ENCODE measurements at places on chromosomes 12 and 14. TPM values are rescaled to one million over a fixed set of nuclear protein-coding genes. Genes with fewer than 3 reads are reported as not detected.

The GRIP1 gene
- total RNA-seq: 8.4 TPM

The NPFF gene
- total RNA-seq: not detected

The TSPAN19 gene
- total RNA-seq: not detected

- peak within 1 kb of the TSS; percentile 98 for H3K4me3 ChIP-seq
- no peaks in the 10 kb centered on the region for H3K27me3 ChIP-seq
- H3K27ac ChIP-seq: peak within 1 kb of the TSS; percentile 65
- H3K4me1 ChIP-seq: peaks cover 18% of the 10 kb centered on the region
- peaks cover 37% of the 10 kb centered on the region for H3K36me3 ChIP-seq
Measured at GRCh38 chr14:22766457-22767322, at the start of gene OXA1L. TSS of gene OXA1L (plus strand) at chr14:22766688. CDS start at chr14:22766702, 14 bp downstream.

- H3K4me1 ChIP-seq: peaks cover 20% of the 10 kb centered on the region
- peak; percentile 15 for DNase-seq
- H3K4me3 ChIP-seq: peak overlapping the region; percentile 84
- peak overlapping the region; percentile 51 for H3K27ac ChIP-seq
Measured at GRCh38 chr14:63727231-63727735, 582 bp downstream of the SGPP1 start.

DNA sequence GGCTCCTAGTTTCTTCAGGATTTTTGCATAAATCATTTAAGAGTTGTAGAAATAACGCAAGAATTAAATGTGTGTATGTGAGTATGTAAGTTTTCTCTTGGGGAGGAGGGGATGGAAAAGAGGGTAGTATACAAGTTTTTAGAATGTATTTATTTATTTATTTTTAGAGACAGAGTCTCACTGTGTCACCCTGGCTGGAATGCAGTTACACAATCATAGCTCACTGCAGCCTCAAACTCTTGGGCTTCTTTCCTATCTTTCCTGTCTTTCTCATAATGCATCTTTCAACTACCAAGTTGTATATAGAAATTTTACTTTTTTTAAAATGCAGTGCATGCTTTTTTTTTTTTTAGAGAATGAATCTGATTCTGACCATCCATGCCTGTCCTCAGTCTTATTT lies 269.0 kb upstream of the GARIN2 start:
- H3K4me3 ChIP-seq: no peak overlapping the region
- no peaks in the 10 kb centered on the region for H3K4me1 ChIP-seq
- H3K27me3 ChIP-seq: no peaks in the 10 kb centered on the region
- H3K27ac ChIP-seq: no peak overlapping the region
- H3K36me3 ChIP-seq: 0 out of 2 replicates have a peak, but pooled peaks cover 4% of the 10 kb centered on the region
- no peak for DNase-seq

DNA sequence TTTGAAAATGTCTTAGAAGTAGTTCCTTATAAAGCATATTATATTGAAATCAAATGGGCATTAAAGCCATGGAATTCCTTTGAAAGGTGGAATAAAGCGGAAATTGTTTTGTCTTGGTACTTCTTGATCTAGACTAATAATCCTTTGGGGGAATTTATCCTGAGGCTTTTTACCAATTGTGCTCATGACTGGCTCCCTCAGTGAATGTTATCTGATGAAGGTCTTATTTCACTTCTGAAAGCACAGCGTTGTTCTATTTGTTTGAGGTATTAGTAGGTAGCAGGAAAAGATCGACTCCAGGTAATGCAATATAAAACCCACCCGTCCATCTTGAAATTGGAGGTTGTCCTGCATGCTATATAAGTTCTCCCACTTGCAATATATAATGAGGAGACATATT lies 64.8 kb downstream of the PPFIBP1 start:
- H3K36me3 ChIP-seq: peaks cover 7% of the 10 kb centered on the region
- peak; percentile 74 for DNase-seq
- H3K27ac ChIP-seq: peak overlapping the region; percentile 59
- peaks cover 47% of the 10 kb centered on the region for H3K4me1 ChIP-seq
- peak overlapping the region; percentile 4 for H3K4me3 ChIP-seq
- H3K27me3 ChIP-seq: no peaks in the 10 kb centered on the region

- no peak for DNase-seq
- no peaks in the 10 kb centered on the region for H3K4me1 ChIP-seq
- H3K4me3 ChIP-seq: no peak overlapping the region
- peaks cover 16% of the 10 kb centered on the region for H3K27me3 ChIP-seq
Measured at GRCh38 chr12:80791863-80792262, 75.2 kb downstream of the MYF5 start.

- peaks cover 26% of the 10 kb centered on the region for H3K4me1 ChIP-seq
- no peak for DNase-seq
- H3K4me3 ChIP-seq: no peak overlapping the region
- H3K27me3 ChIP-seq: no peaks in the 10 kb centered on the region
Measured at GRCh38 chr12:108842361-108842760, 15.0 kb downstream of the SSH1 start.

DNA sequence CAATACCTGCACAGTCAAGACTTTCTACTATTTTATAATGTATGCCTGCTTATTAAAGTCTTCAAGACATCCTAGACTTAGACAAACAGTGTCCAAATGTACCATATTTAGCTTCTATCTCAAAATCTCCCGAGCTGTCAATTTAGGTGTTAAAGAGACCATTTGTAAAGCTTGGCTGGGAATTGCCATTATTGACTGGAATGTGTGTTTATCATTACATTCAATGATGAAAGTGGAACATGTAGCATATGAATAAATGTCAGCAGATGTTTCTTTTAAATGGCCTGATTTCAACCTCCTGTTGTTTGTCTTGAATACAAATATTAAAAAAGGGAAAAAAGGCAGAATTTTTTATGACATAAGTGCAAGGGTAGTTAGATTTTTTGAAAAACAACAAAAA lies 572.3 kb downstream of the PRKD1 start:
- no peak for DNase-seq
- no peaks in the 10 kb centered on the region for H3K36me3 ChIP-seq
- H3K27ac ChIP-seq: no peak overlapping the region
- no peaks in the 10 kb centered on the region for H3K27me3 ChIP-seq
- H3K4me3 ChIP-seq: no peak overlapping the region

DNA sequence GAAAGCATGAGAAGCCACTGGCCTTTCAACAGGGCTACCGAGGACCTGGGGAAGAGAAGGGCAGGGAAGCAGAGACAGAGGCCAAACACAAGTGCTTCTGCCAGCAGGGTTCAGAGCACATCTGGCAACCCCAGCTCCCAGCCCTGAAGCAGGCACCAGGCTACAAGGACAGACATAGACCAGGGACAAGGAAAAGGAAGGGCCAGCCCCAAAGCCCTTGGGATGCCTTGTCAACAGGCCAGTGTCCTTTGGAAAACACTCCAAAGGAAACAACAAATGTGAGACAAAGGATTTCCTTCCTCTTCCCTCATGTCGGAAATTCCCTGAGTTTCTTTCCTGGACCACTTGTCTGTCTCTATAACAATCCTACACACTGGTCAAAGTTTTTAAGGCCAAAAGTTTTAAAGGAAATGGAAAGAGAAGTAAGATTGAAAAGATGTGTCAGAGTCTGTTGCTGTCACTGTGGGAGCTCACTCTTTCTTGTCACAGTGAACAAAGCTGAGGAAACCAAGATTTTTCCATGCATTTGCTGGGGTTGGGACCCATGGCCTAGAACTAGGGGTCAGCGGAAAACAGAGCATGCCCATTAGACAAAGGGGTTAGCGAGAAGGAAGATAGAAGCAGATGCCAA lies 59.4 kb downstream of the TTC9 start:
- H3K36me3 ChIP-seq: no peaks in the 10 kb centered on the region
- peaks cover 27% of the 10 kb centered on the region for H3K4me1 ChIP-seq
- H3K27me3 ChIP-seq: no peaks in the 10 kb centered on the region
- no peak overlapping the region for H3K4me3 ChIP-seq

- peaks cover 22% of the 10 kb centered on the region for H3K4me1 ChIP-seq
- H3K36me3 ChIP-seq: 0 out of 2 replicates have a peak, but pooled peaks cover 3% of the 10 kb centered on the region
- peak overlapping the region; percentile 65 for H3K4me3 ChIP-seq
- H3K27ac ChIP-seq: no peak overlapping the region
Measured at GRCh38 chr12:48996794-48997718, 2.1 kb downstream of the DDN start.

- no peaks in the 10 kb centered on the region for H3K4me1 ChIP-seq
- H3K27ac ChIP-seq: no peak overlapping the region
- peak; percentile 21 for DNase-seq
- no peaks in the 10 kb centered on the region for H3K27me3 ChIP-seq
Measured at GRCh38 chr14:82724316-82724715, 1190.7 kb upstream of the SEL1L start.

- peak; percentile 52 for DNase-seq
- peaks cover 14% of the 10 kb centered on the region for H3K36me3 ChIP-seq
- H3K4me1 ChIP-seq: no peaks in the 10 kb centered on the region
- no peak overlapping the region for H3K27ac ChIP-seq
Measured at GRCh38 chr12:112261559-112261958, 120.7 kb downstream of the HECTD4 start.

DNA sequence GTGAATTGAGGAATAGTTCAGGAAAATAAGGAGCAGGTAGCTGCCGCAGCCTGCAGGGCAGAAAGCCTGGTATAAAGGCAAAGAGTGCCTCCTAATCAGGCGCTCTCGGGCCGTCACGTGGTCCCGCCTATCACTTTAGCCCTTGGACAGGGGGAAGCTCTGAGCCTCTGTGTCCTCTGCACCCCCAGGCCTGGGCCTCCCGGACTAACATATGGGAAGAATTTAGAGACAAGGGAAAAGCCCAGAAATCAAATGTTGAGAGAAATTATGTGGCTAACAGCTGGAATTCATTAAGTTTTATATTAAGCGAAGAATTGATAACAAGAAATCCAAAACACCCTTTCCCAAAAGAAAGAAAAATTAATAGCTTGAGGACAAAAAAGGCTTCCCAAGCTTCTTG lies 417.7 kb downstream of the ATP23 start:
- no peak overlapping the region for H3K4me3 ChIP-seq
- no peak for DNase-seq
- peaks cover 16% of the 10 kb centered on the region for H3K4me1 ChIP-seq
- no peak overlapping the region for H3K27ac ChIP-seq
- no peaks in the 10 kb centered on the region for H3K36me3 ChIP-seq

DNA sequence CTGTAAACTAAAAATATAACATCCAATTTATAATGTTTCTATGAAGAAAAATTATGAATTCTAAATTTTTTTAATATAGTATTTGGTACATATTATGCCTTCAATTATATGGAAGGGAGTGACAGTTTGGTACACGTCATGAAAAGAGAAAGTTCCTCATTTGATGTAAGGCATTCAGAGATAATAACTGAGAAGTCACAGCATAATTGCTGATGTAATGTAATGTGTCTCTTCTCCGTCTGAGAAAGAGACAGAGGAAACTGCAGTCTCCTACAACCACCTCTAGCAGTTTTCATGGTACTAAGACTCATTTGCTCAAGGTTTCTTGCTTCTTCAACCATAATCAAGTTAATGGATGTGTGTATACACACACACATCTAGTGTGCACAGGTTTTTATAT lies 2.3 kb upstream of the CD69 start:
- DNase-seq: no peak
- H3K4me1 ChIP-seq: no peaks in the 10 kb centered on the region

GRCh38 chr14:31945074-31945613 lies 132.0 kb upstream of the ARHGAP5 start:
- H3K27me3 ChIP-seq: no peaks in the 10 kb centered on the region
- no peaks in the 10 kb centered on the region for H3K36me3 ChIP-seq
- peaks cover 21% of the 10 kb centered on the region for H3K4me1 ChIP-seq
- no peak overlapping the region for H3K4me3 ChIP-seq
- H3K27ac ChIP-seq: no peak overlapping the region

GRCh38 chr14:97441740-97442362 lies 644.7 kb downstream of the VRK1 start:
- peaks cover 63% of the 10 kb centered on the region for H3K27me3 ChIP-seq
- no peaks in the 10 kb centered on the region for H3K36me3 ChIP-seq
- no peak overlapping the region for H3K4me3 ChIP-seq
- H3K27ac ChIP-seq: no peak overlapping the region

GRCh38 chr14:33332497-33332896 lies 393.8 kb downstream of the NPAS3 start:
- H3K4me3 ChIP-seq: no peak overlapping the region
- no peaks in the 10 kb centered on the region for H3K4me1 ChIP-seq
- no peaks in the 10 kb centered on the region for H3K36me3 ChIP-seq

GRCh38 chr14:67620217-67620785 lies 581 bp downstream of the ARG2 start:
- H3K27me3 ChIP-seq: no peaks in the 10 kb centered on the region
- DNase-seq: peak; percentile 36
- H3K36me3 ChIP-seq: no peaks in the 10 kb centered on the region
- H3K27ac ChIP-seq: no peak overlapping the region
- peak overlapping the region; percentile 77 for H3K4me3 ChIP-seq
- peaks cover 31% of the 10 kb centered on the region for H3K4me1 ChIP-seq

DNA sequence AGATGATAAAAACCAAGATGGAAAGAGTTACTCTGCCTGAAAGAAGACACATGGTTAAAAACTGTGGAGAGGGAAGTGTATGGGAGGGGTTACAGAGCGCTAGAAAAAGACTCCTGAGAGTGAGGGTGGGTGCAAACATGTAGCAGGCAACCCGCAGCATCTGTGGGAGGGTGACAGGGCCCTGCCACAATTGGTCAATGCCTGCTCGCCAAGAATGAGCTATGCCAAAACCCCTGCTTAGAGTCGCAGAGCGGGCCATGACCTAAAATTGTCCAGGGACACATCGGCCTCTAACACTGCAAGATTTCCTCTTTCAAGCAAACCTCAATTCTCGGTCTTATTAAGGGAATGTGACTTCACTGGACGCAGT lies 700 bp downstream of the PRKAG1 start:
- DNase-seq: peak; percentile 35
- peaks cover 18% of the 10 kb centered on the region for H3K4me1 ChIP-seq
- H3K36me3 ChIP-seq: peaks cover 5% of the 10 kb centered on the region
- H3K4me3 ChIP-seq: peak overlapping the region; percentile 93
- H3K27ac ChIP-seq: peak overlapping the region; percentile 81

- no peak overlapping the region for H3K27ac ChIP-seq
- DNase-seq: peak; percentile 60
- H3K4me3 ChIP-seq: no peak overlapping the region
- peaks cover 14% of the 10 kb centered on the region for H3K4me1 ChIP-seq
Measured at GRCh38 chr14:104743461-104744380, 9.2 kb upstream of the SIVA1 start.

- H3K27ac ChIP-seq: peak overlapping the region; percentile 76
- peaks cover 69% of the 10 kb centered on the region for H3K4me1 ChIP-seq
- H3K36me3 ChIP-seq: peaks cover 37% of the 10 kb centered on the region
- no peak overlapping the region for H3K4me3 ChIP-seq
- DNase-seq: peak; percentile 18
Measured at GRCh38 chr14:68785534-68786490, 7.1 kb downstream of the ZFP36L1 start.
